ENCODE measurements at places on chromosomes 16 and 17.

DNA sequence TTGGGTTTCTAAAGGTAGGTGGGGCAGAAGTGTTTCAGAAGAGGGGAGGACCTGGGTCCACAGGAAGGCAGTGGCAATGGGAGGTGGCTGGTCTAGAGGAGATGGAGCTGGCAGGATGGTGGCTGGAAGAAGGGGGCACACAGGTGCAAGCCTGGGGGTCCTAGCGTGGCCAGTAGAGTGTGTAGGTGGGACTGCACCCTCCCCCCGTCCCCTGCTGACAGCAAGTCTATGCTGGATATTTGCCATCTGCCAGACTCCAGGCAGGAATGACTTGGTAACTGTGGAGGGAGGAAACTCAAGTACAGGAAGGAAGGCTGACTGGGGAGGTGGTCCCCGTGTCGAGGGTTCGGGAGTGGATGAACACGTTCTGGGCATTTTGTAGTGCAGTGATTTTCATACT lies 8.6 kb downstream of the MED9 start:
- no peak for DNase-seq

GRCh38 chr17:45243750-45244149 lies 18.1 kb downstream of the SPATA32 start:
- DNase-seq = no peak

DNA sequence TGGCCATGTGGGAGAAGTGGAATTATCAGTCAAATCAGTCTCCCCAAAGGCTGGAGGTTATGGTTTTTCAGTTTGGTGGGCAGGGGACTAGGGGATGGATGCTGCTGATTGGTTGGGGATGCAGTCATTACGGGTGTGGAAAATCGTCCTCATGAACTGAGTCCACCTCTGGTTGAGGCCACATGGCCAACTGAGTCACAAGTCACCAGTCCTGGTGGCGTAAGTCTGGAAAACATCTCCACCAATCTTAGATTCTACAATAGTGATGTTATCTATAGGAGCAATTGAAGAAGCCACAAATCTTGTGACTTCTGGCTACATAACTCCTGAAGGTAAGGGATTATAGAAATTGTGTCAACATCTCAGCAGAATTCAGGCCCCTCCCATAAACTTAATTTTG lies 5.2 kb upstream of the RNF135 start:
- DNase-seq = no peak

- no peak for DNase-seq
Measured at GRCh38 chr17:54408731-54409130, 491.9 kb upstream of the TOM1L1 start.

- DNase-seq = no peak
Measured at GRCh38 chr17:64972611-64973010, 53.3 kb upstream of the LRRC37A3 start.

DNA sequence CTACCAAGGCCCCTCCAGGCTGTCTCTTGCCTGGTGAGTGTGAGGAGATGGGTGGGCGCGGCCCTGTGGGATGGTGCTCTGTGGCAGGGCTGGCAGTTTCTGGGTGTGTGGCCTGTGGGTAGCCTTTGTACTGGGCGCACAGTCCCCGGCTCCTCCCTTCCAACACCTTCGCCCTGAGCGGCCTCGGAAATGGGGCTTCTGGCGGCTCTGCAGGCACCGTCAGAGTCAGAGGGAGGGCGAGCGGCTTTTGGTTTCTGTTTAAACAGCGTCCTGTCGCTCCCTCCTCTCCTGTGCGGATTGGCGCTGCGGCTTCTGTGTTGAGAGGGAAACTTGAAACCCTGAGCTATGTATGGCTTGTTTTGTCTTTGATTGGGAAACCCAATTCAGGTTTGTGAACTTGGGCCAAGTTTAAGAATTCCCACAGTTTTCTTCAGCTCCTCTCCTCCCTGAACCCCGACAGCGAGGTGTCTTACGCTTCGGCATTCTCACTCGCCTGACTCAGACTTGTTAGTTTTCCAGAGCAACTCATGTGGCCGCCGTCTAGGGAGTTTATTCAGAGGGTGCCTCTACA lies 8.3 kb upstream of the ZNF750 start:
- DNase-seq = no peak

- DNase-seq = no peak
Measured at GRCh38 chr17:73401911-73402310, 90.1 kb upstream of the CDC42EP4 start.

GRCh38 chr16:70627696-70628095 lies 18.7 kb upstream of the IL34 start:
- DNase-seq = no peak

DNA sequence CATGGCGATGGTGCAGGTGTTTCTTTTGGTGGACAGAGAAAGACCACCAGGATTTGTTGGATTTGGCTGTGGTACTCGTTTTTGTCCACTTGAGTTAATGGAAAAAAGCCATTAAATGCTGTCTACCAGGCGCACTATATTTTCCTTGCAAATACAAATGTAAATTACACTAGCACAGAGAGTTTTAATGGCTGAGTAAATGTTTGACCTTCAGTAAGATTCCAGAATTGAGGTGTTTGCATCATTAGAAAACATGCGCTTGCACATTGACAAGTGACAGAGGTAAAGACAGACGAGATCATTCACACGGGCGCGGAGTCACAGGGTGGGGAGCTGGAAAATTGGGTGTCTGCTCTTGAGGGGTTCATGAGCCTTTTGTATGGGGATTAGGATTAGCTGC lies 53.5 kb upstream of the AKTIP start:
- no peak for DNase-seq

Data from activated naive CD4-positive, alpha-beta T cell (primary cell).